Hematopoietic multipotent progenitor cell treated with erythropoietin and hydrocortisone succinate and interleukin-3 and kit ligand, for 8 days (in vitro differentiated cells): ENCODE measurements at places on chromosomes 4 and X.

DNA sequence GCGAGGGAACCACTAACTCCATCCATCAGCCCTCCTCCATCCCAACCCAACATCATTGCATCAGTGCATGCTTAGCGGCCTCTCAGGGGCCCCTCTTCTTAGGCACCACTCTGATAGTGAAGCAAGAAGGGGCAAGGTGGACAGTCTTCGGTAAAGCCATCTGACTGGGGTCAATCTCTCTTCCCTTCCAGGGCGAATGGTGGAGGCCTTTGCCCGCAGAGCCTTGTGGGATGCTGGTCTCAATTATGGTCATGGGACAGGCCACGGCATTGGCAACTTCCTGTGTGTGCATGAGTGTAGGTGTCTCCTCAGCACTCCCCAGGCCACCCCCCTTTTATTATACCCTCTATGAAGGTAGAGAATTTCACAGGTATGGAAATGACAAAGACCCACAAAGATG lies 18.8 kb upstream of the SASH3 start:
- no peak for DNase-seq

- no peak for DNase-seq
These were observed 910 bp downstream of the ANK2 start for GRCh38 chr4:113050371-113050755.

GRCh38 chrX:101550362-101550750 lies at the start of gene ARMCX1:
TSS of gene ARMCX1 (plus strand) at chrX:101550547. CDS start at chrX:101552931, 2,384 bp downstream.
- peak; percentile 45 for DNase-seq

GRCh38 chr4:113446019-113446418 lies 315.5 kb downstream of the CAMK2D start:
- DNase-seq: no peak

GRCh38 chr4:138348055-138348454 lies 105.9 kb upstream of the SLC7A11 start:
- no peak for DNase-seq

- DNase-seq: no peak
These were observed 55.5 kb upstream of the ADGRG2 start for GRCh38 chrX:19177721-19178120.

DNA sequence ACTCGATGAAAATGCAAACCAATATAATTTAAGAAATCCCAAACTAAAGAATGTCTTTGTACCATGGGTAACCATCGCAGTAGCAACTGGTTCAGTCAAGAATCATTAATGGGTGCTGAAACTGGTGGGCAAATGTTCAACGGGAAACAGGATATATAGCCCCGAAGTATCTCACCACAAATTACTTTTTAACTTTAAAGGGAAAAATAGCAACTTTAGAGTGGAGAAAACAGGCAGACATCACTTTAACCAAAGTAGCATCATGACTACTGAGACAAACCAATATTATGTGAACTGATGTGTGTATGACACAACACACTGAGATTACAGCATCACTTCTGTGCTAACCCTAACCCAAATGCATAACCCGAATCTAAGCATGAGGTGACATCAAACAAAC lies 33.8 kb upstream of the SLAIN2 start:
- no peak for DNase-seq

GRCh38 chr4:155033604-155034003 lies 174.8 kb upstream of the NPY2R start:
- DNase-seq: no peak
